ENCODE measurements at places on chromosomes 6 and 20.

DNA sequence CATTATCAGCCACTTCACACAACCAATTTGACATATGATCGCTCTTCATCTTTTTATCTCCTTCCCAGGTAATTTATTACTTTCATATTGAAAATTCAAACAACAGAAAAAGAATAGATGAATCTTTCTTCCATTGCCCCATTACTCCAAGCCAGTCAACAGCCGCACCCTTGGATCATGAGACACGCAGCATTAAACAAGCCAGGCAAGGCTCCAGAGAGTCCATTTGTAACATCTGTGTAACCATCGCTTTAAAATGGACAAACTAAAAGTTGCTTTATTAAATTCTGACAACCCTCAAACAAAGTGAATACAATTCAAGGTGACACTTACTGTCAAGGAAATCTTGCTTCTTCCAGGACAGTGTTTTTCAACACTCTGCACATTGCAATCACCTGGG, 200.3 kb downstream of the EPM2A start:
- DNase-seq, result no peak

GRCh38 chr6:83514866-83515466, 2.6 kb downstream of the PRSS35 start:
- peak; percentile 68 for DNase-seq

- no peak for DNase-seq
These were observed 92.2 kb downstream of the BACH2 start for GRCh38 chr6:90204327-90205056.

GRCh38 chr6:21751608-21752007, 158.1 kb downstream of the SOX4 start:
- no peak for DNase-seq
